HT-29 (cell line): ENCODE measurements at places on chromosomes 13 and 19.
A peak's percentile ranks its signal among the peaks of the same experiment; 100 is the strongest.

- DNase-seq = no peak
Measured at GRCh38 chr19:12111943-12112637, 28.1 kb downstream of the ZNF20 start.

DNA sequence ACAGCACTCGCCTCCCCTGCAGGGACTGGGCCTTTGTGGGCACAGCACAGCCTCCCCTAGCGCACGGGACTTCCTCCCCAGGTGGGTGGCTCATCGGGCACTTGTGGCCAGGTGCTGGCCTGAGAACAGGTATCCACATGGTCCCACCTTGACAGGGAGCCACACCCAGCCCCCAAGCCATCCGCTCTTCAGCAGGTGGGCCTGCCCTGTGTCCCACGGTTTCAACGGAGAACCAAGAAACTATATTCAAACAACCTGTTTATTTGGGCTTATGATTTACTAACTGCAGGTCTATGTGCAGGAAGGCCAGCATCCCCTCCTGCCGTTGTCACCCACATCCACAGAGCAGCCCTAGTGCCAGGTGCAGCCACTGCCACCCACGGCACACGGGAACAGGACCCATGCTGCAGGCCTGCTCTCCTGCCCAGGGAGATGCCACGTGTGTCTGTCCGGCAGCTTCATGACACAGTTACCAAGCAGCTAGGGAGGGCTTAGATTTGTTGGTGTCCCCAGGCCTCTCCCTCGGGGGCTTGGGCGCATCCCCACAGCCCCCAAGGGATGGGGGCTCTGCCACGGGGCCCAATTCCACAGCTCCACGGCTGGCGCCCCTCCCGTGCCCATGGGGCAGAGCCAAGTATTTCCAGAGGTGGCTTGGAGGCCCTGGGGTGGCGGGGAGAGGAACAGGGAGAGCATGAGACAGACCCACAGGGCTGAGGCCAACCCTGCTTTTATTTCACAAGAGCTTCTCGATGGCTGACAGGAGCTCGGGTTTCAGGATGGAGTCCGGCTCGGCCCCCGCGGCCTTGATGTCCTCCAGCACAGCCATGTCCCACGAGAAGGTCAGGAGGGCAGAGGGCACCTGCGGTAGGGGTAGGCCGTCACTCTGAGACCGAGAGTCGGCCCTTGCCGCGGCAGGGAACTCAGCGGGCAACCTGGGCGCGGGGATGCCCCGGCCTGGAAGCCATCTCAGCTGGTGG lies 12.5 kb downstream of the UBXN6 start:
- DNase-seq = no peak

DNA sequence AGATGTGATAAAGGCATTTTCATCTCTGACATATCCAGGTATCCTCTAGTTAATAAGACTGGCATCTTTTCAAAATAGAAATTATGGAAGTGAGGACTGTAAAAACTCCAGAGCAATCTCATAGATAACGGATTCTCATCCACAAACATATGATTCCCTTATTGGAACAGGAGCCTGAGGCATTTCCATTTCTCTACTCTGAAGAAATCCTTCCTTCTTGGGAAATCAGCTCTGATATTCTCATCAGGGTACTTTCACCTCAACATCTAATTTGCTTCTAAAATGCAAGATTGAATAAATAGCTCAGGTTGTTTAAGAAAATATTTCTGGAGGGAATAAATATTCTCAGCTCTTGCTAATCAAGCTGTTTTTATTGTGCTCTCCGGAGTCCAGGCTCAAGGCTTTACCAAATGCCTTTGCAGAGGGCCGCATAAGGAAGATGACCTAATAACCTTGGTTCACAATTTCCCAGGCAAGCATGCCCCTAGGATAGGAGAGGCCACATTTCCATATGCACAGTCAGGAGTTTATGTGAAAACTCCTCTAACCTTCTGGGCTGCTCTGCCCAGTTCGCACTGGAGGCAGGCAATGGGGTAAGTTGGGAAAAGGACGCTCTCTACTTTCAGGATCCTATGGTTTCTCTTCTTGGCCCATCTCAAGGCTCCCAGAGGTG lies 44.0 kb upstream of the RFC3 start:
- DNase-seq = no peak

DNA sequence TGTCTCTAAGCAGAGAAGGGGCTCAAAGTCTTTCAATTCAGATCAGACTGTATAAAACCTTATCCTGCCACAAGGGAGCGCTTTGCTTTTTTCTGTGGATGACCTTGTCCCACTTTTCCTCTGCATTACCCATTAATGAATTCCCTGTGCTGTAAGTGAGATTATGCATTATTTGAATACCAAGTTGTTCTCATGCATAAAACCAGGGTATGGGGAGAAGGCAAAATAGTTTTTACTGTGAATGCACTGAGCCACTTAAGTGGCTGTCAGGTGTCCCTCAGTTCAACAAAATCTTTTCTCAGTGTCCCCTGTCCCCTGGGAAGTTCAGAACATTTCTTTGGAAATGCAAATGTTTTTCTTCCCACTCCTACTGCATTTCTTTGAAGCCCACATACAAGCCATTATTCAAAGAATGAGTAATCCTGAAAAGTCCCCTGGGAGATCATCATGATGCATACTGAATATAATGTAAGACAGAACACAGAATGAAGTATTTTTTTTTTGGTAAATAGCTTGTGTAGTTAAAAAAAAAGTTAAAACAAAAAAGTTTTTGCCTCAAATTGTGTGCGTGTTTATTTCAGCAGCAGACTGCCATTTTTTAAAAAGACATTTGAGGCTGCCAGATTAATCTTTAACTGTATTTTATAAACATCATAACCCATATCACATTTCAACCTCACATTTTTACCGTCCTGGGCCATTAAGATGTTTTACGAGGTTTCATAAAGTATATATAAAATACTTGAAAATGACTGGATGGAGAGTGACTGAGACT lies 506.7 kb upstream of the PCDH9 start:
- peak; percentile 67 for DNase-seq
